ENCODE measurements at places on chromosomes 6 and 20.

DNA sequence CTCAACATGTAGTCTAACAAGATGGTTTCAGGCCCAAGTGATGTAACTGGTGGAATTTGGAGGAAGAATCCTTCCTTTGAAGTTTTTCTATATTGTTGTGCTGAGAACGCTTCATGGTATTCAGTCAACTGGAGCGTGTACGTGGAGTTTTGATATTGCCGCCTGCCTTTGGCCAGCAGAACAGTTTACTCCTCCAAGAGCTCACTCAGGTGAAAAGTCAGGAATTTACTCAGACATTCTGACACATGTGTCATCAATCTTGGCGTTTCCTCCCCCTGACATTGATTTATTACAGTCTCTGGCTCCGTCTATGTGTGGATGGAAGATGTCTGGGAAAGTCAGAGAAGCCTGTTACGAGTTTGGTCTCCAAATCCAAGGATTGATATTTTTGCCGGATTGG, 19.0 kb upstream of the TGM2 start:
- DNase-seq = no peak

GRCh38 chr20:57514273-57514751, 10.6 kb downstream of the CTCFL start:
- peak; percentile 85 for DNase-seq

DNA sequence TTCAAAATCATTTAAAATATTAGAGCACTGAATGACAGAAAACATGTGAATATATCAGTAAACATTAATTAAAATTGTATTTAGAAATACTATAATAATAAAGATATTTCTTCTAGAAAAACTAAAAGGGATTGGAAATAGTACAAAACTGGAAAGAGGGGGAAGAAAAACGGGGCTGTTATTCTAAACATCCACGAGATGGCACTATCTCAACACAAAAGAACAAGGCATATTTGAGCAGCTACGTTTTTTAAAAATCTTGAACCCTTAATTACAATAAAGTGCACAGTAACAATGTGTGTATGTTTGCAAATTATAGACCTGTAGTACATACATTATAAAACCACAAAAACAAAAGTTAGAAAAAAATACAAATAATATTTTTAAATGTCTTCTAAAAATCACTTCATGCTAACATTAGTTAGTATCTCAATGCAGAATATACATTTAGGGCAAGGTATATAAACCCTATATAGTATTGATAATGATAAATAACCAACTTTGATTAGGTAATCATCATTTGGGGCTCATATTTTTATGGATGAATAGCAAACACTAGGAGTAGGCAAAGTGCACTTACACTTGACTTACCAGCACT, 42.5 kb upstream of the PNISR start:
- DNase-seq = peak; percentile 41

GRCh38 chr6:127946388-127946787, 45.5 kb upstream of the THEMIS start:
- no peak for DNase-seq

GRCh38 chr20:37426106-37426505, 80.2 kb downstream of the SRC start:
- DNase-seq = no peak

DNA sequence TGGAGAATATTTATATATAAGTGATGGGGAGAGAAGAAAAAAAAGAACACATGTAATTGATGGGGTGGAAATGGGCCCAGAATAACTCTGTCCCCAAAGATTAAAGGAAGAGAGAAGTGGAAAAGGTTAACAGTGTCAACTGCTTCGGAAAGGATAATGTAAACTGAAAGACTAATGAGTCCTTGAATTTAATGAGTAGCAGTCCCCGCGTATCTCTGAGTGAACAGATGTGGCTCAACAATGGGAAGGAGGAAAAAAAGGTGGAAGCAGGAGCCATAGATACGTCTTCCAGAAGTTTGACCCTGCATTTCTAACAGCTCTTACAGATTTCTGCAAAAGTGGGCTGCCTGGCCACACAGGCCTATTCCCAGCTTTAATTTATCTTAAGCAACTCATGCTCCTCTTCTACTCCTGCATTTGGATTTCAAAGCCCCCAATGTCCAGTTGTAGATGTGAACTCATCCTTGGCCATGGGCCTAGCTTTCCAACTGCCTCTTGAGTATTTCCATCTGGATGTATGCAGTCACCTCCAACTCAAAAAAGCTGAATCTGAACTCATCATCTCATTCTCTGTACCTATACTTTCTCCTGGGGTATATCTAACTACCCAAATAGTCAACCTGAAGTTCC, 61.3 kb downstream of the DST start:
- no peak for DNase-seq

DNA sequence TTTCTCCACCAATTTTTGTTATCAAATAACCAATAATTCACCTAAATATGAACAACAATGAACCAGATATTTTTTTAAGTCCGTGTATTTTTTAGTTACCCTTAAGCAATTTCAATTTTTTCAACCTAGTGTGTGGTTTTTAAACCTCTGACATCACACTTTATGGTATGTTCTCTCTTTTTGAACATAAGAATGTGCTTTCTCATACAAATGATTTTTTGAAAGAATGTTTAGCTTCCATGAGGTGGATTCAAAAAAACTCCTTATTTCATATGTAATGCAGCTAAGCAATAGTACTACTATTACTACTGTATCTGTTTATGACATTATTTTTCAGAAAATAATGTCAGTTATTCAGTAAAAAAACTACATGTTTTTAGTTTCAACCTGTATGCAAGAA, 19.4 kb upstream of the MEI4 start:
- no peak for DNase-seq
